ENCODE measurements at places on chromosomes 12 and 14. TPM values are rescaled to one million over a fixed set of nuclear protein-coding genes. Genes with fewer than 3 reads are reported as not detected.

The GNB3 gene
- 0.84 TPM for total RNA-seq

The C1QL4 gene
- not detected for total RNA-seq

The PTPRQ gene
- total RNA-seq = 1.8 TPM

The LIN7A gene
- total RNA-seq = 16.8 TPM

The BIN2 gene
- total RNA-seq = 11.1 TPM

The SLC38A4 gene
- not detected for total RNA-seq

The MUCL1 gene
- not detected for total RNA-seq

The PIANP gene
- total RNA-seq = not detected

The CLEC4D gene
- total RNA-seq = not detected

The RNF212B gene
- not detected for total RNA-seq

The SFSWAP gene
- 88.8 TPM for total RNA-seq

The OR6C74 gene
- not detected for total RNA-seq

The RIMBP2 gene
- total RNA-seq = not detected

The ITGA7 gene
- total RNA-seq = 125 TPM

The CCDC184 gene
- total RNA-seq = 2.1 TPM

The VWF gene
- 182 TPM for total RNA-seq

The KCNH5 gene
- total RNA-seq = not detected

The MDP1 gene
- total RNA-seq = 48.3 TPM

The PTCSC3 gene
- not detected for total RNA-seq

The PRB4 gene
- total RNA-seq = not detected
